ENCODE measurements at places on chromosomes 5 and 9. TPM values are rescaled to one million over a fixed set of nuclear protein-coding genes. Genes with fewer than 3 reads are reported as not detected.
A peak's percentile ranks its signal among the peaks of the same experiment; 100 is the strongest.

DNA sequence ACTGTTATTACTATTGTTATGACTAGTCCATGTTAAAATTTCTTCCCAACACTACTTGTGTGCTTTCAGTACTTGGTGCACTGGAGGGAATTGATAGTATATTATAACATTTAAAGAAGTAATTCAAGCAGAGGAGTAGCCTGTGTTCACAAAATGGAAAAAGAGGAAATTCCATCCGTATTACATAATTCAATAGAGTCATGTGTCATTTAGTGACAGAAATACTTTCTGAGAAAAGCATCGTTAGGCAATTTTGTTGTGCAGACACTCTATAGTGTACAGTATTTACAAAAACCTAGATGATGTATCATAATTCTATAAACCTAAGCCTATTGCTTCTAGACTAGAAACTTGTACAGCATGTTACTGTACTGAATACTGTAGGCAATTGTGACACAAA lies 78.3 kb upstream of the PCSK5 start:
- DNase-seq: no peak

DNA sequence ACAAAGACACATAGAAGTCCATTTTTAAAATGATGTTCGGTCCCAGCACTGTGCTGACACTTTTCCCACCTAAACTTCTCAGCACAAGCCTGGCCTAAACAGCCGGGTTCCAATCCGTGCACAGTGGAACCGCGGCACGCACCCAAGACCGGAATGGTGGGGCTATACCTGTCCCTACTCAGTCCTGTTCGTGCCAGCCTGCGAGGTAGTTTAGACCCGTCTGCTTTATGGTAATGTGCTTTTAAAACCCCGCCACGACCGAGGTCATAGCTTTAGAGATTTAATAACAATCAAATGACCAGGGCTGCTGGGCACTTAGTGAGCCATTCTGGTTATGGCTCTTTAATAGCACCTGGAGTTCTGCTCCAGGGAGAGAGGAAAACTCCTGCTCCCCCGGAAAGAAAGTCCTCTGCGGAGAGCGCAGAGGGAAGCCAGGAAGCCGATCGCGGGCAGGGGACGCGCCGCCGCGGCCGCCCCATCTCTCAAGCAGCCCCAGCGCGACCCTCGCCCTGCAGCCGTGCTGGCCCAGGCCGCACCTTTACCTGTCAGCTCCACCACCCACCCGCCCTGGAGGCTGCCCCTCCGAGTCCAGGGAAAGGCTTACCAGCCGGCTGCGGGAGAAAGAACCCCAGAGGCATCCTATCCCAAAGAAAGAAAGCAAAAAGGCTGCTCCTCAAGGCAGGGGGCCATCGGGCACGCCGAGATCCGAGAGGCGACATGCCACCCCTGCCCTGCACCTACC lies 511 bp downstream of the ARL15 start:
- DNase-seq: no peak

DNA sequence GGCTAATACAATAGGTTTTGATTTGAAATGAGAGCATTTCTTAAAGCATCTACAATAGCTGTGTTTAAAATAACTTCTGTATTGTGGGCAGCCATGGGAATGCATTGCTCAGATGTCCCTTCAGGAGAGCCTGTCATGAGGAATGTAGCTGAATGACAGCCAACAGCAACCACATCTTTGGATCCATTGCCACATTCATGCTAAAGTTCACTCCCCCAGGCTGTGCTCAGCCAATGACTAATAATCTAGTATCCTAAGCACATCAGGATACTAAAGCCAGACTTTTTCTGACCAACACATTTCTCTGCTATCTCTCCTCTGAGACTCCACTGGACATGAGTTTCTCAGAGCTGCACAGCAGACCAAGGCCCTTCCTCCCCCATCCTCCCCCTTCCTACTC lies 45.5 kb downstream of the HTR1A start:
- DNase-seq: no peak

GRCh38 chr9:8014997-8015682 lies 215.6 kb upstream of the DMAC1 start:
- no peak for DNase-seq

GRCh38 chr5:8934455-8934854 lies 611.4 kb downstream of the SEMA5A start:
- DNase-seq: no peak

DNA sequence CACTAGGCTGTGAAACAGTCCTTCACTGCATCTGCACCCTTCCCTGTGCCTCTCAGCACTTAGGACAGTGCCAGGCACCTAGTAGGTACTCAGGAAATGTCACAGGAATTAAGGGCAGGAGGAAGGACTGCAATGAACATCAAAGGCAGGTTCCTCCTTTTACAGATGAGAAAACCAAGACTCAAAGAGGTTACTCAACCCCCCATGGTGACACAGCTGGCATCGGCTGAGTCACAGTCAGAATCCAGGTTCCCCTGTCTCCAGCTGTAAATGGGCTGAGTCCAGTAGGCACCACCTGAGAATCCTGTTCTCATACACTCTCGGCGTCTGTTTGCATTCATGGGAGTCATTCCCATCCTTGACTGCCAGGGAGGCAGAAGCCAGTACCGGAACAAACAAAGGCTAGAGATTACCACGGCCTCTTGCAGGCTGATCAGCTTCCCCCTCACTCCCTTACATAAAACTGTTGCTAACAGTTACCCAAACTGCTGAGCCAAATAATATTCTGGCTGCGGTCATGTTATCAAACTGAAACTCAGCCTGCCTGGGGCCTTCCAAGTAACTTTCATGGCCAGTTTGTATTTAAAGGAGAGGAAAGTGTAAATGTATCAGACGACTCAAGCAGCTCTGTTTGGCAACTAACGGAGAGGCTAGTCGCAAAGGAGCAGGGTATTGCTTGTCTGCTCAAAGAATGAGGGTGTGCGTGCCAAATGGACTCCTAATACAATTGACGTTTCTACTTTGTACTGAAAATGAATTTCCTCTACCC lies 201.7 kb downstream of the PAPPA start:
- DNase-seq: peak; percentile 93

The LCP2 gene
- 10.2 TPM for total RNA-seq

The MGAT1 gene
- 54.4 TPM for total RNA-seq

The TMEM215 gene
- 0.39 TPM for total RNA-seq

The CPEB4 gene
- 36.6 TPM for total RNA-seq

The CORO2A gene
- total RNA-seq: 2.3 TPM

Data from skin of body (tissue), 3 donors.